ENCODE measurements at places on chromosomes 7 and 10.
A peak's percentile ranks its signal among the peaks of the same experiment; 100 is the strongest.

DNA sequence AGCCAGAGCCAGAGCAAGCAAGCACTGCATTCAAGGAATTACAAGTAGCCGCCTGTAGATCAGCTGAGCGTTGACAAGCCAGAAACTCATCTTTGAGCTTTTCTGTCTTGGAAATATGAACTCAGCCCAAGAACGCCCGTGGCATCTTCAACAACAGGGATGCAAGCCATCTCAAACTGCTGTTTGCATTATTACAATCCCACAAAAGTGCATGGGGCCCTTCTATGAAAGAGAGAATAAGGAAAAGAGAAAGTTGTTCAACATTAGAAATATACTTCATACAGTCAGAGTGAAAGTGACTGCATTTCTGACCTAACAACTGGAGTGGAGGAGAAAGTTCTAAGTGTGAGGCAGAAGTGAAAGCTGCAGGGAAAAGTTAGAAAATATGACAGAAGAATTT is 6.5 kb downstream of the SGCE start:
- peak; percentile 20 for DNase-seq

DNA sequence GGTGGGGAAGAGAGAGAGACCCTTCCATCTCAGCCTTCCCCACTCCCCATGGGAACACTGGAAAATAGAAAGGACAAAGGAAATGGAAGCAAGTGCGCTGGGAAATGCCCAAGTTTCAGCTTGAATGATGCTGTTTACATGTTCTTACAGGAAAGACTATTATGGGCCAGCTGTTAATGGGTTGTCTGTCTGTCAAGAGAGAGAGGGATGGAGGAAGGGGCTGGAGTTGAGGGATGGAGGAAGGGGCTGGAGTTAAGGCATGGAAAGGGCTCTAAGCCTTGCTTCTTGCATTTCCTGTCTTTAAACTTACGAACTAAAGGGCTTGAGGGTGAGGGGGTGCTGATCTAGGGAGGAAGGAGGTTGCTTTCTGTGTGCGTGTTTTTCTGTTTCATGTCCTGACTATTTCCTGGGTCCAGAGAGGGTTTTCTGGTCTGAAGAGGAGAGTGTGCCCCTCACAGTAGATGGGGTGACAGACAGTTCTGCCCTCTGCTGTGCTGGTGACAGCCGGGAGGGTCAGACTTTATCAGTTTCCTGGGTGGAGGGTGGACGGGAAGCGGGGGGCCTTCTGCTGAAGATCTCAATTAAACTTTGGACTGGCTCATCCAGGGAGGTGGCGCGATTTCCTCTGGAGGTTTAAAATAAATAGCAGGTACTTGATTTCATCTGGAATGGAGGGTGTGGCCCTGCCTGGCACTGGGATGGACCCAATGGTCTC is 30.5 kb downstream of the GRK5 start:
- DNase-seq: no peak

DNA sequence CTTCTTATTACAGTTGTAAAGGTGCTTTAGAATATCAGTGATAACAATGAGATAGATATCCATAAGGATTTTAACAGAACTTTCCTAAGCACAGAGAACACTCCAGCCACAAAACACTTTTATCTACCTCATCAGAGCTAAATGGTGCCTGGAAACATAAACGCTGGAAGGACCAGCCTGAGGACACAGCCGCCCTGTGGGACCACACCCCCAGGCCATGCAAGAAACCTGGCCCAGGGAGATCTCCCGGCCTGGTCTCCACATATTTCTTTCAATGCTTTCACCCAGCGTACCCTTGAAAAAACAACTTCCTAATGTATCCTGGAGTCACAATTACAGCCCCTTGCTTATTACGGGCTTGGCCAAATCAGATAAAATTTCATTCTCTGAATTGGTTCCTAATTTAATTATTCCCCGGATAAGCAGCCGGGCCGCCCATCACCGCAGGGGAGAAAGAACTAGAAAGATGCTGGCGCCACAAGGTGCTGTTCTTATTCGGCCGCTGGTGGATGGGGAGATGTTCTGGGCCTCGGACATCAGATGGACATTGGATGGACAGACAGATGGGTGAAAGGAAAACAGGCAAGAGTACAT is 11.8 kb downstream of the CHST15 start:
- DNase-seq: no peak

DNA sequence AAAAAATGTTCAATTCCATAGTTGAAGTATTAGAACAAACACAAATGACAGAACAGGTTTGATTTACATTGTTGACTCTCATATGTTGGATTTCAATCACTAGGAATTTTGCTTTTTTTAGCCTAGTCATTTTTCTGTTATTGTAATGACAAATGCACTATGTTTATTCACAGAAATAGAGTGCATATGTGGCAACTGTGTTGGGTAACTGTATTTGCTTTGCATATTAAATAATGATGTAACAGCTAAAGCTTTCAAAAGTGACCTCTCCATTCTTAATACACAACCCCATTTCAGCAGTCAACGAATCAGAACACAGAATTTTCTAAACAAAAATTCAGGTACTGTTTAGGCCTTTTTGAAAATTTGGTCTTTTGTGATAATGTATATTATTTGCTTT is 54.0 kb upstream of the SLC26A5 start:
- DNase-seq: peak; percentile 7
